Upper lobe of left lung (tissue), 6 donors: ENCODE measurements at places on chromosomes 12 and 14. TPM values are rescaled to one million over a fixed set of nuclear protein-coding genes. Genes with fewer than 3 reads are reported as not detected.

GRCh38 chr12:120639771-120640721 is at the start of gene CABP1:
Gene CABP1, plus strand, starts transcription at chr12:120640626. Its CDS starts 60 bp downstream, at chr12:120640686.
- DNase-seq: peak; percentile 91

GRCh38 chr12:83074358-83074894 is 387.7 kb downstream of the TMTC2 start:
- DNase-seq: no peak

SERPINA1 gene
- 783 TPM for total RNA-seq

HECTD4 gene
- 34.1 TPM for total RNA-seq

DNA sequence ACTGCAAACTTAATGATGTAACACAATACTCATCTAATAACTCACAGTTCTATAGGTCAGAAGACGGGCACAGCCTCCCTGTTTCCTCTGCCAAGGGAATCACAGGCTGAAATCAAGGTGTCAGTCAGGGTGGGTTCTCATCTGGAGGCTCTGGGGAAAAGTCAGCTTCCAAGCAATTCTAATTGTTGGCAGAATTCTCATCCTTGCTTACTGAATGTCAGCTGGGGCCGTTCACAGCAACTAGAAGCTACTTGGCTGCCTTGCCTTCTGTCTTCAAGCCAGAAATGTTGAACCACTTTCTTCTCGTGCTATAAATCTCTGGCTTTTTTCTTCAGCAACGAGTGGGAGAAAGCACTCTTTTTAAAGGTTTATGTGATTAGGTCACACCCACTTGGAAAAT is 80.1 kb upstream of the PDZRN4 start:
- DNase-seq: no peak

DNA sequence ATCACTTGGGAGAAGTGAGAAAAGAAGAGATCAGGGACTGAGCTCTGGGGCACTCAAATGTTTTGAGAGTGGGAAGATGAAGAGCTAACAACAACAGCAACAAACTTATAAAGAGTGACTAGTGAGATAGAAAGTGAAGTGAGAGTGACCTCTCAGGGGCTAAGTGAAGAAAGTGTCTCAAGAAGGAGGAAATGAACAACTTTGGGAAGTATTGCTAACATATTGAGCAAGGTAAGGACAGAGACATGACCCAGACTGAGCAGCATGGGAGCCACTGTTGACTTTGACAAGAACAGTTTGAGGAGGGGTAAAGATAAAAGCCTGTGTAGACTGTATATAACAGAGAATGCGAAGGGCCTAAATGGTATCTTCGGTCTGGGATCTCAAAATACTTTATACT is 155.1 kb upstream of the BTG1 start:
- no peak for DNase-seq

DNA sequence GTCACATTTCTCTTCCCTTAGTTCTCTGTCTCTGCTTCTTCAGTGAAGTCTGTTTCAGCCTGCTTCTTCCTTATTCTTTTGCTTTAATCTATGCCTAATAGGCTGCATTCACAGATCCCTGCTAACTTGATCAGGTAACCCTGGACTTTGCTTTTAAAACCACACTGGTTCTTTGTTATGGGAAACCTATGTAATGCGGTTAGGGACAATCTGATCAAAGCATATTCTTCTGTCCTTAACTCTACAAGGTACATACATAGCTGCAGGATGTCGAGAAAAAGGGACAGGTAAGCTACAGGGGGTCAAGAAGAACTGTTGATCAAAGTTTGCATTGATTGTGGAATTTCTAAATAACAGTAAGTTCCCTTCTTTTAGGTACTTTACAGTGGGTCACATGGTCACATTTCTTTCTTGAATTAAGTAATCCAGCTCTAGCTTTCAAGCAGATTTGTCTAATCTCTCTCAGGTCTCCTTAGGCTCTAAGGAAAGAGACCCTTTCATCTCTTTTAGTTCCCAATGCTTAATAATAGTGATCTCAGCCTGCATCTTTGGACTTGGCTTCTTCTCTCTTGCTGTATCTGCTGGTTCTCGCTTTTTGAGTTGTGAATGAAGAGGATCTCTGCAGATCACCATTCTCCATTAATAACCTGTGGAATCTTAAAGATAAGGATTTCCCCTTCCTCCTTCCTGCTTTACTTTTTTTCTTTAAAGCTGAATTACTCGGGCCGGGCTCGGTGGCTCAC is 3.8 kb downstream of the COPZ1 start:
- no peak for DNase-seq

GRCh38 chr12:98788396-98788795 is 143.3 kb downstream of the APAF1 start:
- DNase-seq: no peak

DNA sequence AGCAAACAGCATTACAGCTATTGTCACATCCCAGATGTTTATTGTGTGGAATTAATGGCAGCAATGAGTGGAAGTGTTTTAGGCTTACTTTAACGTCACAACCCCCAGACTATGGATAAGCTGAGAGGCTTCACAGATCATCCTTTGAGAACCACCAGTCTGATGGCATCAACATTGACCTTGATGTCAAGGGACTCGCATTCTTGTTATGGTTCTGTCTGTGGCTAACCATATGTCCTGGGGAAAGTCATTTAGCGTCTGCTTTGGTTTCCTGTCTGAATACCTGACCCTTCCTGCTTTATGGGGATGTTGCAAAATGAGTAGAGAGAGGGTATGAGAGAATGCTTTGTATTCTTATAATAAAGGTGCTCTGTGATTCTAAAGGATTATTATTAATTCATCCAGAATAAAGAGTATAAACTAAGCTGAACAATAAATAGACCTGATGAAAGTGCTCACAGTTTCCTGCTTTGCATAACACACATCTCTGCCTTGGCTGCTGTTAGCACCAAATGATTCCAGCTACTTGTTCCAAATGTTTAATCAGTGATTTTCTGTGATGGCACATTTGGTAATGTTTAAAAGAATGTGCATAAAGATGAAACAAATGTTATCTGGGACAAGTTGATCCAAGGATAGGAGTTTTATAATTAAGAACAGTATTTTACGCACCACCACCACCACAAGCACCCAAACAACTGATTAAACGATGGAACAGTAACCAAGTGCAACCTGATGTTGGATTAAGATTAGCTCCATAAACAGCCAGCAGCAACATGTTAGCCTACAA is 116.9 kb upstream of the LRIG3 start:
- DNase-seq: no peak

LRP1-AS gene
- not detected for total RNA-seq

DNA sequence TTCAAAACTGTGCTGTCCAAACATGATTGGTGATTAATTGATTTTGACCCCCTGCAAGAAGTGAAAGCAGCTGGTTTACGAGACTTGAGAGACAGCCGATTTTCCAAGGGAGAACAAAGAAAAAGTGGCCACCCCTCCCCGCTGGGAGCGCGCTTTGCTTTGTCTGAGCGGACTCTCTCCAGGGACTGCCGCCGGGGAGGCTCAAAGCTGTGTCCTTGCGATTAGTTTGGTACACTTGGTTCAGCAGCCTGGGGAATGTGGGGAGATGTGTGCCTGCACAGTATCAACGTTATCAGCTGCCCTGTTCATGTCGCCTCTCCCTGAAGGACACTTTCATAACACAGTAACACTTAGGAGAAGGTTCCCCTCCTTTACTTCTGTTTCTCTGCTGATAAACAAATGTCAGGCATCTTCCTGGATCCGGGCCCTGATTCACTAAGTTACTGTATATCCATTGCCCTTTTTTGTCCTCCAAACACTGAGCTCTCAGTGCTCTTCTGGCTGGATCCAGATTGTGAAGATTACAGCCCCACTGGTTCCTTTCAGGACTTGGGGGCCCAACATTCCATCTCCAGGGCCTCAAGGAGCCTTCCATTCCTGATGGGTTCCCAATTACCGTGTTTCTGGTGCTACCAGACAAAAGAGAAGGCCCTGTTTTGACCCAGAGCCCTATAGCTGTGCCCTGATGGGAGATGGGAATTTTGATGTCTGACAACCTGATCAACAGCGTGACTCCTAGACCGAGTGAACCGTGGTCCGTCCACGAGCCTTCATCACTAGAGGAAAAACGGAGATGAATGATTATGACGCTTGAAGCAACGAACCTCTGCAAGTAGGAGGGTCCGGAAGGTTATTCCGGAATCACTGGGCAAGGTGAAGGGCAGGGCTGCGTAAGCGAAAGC is 31.7 kb upstream of the TUBA1C start:
- DNase-seq: no peak

DNA sequence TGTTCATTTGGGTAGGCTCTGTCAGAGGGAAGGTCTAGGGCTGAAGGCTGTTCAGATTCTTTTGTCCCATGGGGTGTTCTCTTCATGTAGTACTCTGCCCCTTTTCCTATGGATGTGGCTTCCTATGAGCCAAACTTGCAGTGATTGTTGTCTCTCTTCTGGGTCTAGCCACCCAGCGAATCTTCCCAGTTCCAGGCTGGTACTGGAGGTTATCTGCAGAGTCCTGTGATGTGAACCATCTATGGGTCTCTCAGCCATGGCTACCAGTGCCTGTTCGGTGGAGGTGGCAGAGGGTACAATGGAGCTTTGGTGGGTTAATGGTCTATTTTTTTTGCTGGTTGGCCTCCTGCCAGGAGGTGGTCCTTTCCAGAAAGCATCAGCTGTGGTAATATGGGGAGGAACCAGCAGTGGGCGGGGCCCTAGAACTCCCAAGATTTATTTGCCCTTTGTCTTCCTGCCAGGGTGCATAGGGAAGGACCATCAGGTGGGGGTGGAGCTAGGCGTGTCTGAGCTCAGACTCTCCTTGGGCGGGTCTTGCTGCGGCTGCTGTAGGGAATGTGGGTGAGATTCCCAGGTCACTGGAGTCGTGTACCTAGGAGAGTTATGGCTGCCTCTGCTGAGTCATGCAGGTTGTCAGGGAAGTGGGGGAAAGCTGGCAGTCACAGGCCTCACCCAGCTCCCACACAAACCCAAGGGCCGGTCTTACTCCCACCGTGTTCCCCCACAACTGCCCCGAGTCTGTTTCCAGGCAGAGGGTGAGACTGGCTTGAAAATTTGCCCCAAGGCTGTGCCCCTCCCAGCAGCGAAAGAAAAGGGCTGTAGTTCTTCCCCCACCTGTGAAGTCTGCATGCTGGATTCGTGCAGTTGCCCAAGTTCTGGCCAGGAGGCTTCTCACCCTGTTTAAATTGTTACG is 17.5 kb downstream of the MTRFR start:
- DNase-seq: no peak

REP15 gene
- total RNA-seq: 4.4 TPM

KRT7 gene
- 1,143 TPM for total RNA-seq

DNA sequence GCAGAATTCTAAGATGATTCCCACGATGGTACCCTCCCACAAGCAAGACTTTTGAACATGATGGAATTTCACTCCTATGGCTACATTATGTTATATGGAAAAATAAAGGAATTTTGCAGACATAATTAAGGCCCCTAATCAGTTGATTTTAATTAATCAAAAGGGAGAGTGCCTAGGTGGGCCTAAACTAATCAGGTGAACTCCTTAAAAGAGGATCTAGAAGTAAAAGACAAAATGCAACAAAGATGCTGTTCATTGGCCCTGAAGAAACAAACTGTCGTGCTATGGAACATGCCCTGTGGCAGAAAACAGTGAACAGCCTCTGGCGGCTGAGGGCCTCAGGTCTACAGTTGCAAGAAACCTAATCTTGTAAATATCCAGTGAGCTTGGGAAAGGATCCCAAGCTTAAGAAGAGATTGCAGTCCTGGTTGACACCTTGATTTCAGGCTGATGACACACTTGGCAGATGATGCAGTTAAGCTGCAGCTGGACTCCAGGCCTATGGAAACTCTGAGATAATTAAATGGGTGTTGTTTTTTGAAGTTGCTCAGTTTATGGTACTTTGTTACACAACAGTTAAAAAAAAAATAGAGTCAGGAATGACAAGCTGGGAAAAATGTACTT is 13.8 kb downstream of the TMCC3 start:
- no peak for DNase-seq

MGP gene
- 182 TPM for total RNA-seq

GRCh38 chr14:44565968-44566367 is 58.9 kb upstream of the FSCB start:
- DNase-seq: no peak

- no peak for DNase-seq
Observed at GRCh38 chr12:31216479-31216878, 109.5 kb downstream of the SINHCAF start.

- DNase-seq: peak; percentile 89
Observed at GRCh38 chr12:7989827-7990491, 42.6 kb upstream of the FOXJ2 start.

JPH4 gene
- 6.5 TPM for total RNA-seq

BATF gene
- 5.4 TPM for total RNA-seq

DNA sequence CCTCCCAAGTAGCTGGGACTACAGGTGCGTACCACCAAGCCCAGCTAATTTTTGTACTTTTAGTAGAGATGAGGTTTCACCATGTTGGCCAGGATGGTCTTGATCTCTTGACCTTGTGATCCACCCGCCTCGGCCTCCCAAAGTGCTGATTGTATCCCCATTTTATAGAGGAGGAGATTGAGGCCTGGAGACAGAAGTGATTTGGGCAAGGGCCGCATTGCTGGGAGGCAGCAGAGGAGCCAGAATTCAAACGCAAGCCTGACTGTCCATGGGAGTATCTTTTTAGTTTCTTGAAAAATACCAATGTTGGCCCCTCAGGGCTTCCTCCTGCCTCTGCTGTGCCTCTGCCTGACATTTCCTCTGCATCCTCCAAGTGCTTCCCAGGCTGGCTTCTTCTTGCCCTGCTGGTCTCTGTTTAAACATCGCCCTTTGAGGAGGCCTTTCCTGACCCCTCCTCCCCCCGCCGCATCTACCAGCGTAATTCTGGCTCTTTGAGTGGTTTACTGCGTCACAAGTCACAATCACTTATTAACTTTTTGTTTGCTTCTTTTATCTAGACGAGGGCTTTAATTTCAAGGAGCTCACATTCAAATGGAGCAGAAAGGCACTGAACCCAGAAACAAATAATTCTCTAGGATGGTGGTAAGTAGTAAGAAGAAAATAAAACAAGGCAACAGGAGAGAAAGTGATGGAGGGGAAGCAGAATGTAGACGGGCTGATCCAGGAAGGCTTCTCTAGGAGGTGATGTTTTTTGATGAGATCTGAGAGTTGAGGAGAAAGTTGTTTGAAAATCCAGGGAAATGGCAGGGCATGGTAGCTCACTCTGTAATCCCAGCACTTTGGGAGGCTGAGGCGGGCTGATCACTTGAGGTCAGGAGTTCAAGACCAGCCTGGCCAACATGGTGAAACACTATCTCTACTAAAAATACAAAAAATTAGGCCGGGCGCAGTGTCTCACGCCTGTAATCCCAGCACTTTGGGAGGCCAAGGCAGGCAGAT is 91.0 kb upstream of the MED13L start:
- DNase-seq: peak; percentile 80

- DNase-seq: no peak
Observed at GRCh38 chr14:86153480-86153879, 623.5 kb downstream of the FLRT2 start.

DNA sequence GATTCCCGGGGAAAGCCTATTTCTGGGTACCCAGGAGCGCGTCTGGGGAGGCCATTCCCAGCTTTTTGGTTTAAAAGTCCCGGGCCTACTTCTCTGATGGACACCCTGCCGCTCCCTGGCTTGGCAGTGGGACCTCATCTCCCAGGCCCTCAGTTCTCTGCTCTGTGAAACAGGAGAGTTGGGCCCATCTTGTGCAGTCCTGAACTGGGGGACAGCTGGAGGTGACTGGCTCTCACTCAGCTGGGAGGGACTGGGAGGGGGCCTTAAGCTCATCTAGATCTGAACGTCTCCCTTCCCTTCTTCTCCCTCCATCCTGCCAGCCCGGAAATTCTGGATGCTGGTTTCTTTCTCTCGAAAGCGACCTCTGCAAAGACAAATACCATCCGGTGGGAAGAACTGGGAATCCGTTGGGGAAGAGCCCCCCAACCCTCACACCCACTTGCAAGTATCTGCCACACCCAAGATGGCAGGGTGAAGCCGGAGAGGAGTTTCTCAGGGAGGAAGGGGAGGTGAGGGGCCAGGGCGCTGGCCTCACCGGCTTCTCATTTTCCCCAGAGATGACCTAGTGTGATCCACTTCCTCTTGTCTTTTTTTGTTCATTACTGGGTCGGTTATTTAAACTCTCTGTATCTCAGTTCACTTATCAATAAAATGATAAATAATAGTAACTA is 1.4 kb downstream of the RIN3 start:
- DNase-seq: no peak
